ENCODE measurements at places on chromosomes 6 and 20.

- DNase-seq: no peak
Observed at GRCh38 chr20:32440758-32441078, 82.6 kb downstream of the ASXL1 start.

- no peak for DNase-seq
Observed at GRCh38 chr20:42949950-42950349, 239.8 kb downstream of the PTPRT start.

DNA sequence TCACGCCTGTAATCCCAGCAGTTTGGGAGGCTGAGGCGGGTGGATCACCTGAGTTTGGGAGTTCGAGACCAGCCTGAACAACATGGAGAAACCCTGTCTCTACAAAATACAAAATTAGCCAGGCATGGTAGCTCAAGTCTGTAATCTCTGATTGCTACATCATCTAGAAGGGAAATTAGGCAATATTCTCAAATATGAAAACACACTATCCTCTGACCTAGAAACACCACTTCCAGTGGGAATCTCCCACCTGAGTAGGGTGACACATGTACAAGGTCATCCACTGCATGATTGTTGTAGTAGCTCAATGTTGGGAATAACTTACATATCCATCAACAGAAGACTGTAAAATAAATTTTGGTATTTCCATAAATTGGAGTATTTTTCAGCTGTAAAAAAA is 19.1 kb upstream of the SIRPD start:
- DNase-seq: no peak

GRCh38 chr20:20360464-20360863 is 7.4 kb upstream of the INSM1 start:
- peak; percentile 66 for DNase-seq

- DNase-seq: peak; percentile 39
Observed at GRCh38 chr20:20609522-20609921, 102.9 kb downstream of the RALGAPA2 start.

DNA sequence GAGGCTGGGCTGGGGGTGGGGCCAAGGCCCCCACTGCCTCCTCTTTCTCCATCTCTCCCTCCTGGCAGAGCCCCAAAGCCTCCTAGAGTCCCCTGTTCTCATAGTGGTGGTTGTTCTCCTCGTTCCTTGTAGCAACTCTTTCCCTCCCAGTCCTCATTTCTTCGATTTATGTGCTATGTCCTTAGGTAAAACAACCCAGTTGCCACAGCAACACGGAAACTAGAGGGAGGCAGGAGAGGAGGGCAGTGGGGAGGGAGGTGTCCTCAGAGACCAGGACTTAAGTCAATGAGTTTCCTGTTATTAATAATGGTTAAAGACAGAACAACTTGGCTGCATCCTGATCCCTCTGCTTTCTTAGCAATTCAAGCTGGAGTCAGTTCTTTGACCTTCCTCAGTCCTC is 161.0 kb downstream of the INSM1 start:
- no peak for DNase-seq

DNA sequence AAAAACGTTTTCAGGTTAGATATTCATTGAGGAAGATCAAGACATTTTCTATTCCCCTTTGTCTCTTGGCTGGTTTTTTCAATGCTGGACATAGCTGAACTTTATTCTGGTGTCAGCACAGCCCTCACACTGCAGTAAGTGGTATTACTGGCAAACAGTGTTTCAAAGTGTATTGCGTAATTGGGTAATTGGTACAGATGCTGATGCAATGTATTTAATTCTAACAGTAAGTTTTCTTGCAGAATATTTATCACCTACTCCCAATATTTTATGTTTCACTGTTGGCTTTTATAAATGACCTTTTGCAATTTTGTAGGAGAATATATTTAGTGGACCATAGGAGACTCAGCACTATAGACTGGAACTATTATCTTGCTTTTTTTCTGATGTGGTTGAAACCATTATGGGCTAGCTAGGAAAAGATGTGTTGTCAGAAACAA is 287.6 kb upstream of the SOX4 start:
- no peak for DNase-seq

GRCh38 chr20:36862857-36863668 is 12.9 kb upstream of the TLDC2 start:
- no peak for DNase-seq

- no peak for DNase-seq
Observed at GRCh38 chr6:34679552-34680253, 16.9 kb downstream of the ILRUN start.

DNA sequence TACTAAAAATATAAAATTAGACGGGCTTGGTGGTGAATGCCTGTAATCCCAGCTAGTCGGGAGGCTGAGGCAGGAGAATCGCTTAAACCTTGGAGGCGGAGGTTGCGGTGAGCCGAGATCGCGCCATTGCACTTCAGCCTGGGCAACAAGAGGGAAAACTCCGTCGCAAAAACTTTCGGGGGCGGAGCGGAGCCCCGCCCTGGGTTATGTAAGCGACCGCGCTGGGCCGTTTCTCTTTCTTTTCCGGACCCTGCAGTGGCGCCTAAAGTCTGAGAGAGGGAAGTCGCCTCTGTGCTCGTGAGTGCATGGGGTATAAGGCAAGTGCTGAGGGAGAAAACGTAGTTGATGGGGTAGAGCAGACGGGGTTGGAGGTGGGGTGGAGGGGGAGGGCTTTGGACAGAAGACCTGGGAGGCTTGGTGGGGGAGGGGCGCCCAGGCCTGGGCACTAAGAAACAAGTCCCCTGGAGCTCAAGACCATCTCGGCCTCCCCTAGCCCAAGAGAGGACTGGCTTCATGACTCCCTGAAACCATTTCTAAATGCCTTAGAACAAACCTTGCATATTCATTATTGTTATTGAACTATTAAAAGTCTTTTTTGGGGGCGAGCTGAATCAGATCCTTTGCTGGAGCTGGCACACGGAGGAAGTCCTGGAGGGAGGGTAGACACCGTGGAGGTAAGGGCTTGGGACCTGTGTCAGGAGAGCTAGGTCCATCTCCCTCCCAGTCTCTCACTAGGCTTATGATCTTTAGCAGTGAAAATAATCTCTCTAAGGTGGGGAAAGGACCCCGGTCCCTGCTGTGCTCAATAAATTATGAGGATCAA is 2.7 kb upstream of the MICA start:
- no peak for DNase-seq

DNA sequence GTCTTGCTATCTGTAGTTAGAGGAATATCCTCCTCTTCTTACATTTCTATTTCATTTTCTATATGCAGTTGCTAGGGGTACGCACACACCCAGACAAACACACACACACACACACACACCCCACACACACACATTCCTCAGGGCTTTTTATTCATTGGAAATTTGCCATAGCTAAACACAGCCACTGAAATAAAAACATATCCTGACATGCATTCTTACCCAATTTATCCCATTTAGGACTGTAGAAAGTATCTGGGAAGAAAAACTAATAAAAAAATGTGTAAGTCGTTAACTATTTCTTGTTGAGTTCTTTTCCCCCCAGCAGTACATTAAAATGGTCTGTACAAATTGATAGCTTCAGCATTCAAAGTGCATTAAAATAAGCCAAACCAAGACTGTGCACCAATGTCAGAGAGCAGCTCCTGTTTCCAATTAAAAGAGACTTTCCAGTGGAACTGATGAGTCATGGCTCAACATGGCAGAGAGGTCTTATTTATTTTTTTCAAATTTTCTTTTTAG is 357.9 kb upstream of the AGPAT4 start:
- DNase-seq: no peak

- no peak for DNase-seq
Observed at GRCh38 chr6:42304053-42304712, 86.5 kb upstream of the MRPS10 start.

GRCh38 chr20:58268421-58268821 is 40.0 kb upstream of the ANKRD60 start:
- DNase-seq: no peak

- DNase-seq: no peak
Observed at GRCh38 chr6:16244446-16244845, 6.1 kb downstream of the GMPR start.

DNA sequence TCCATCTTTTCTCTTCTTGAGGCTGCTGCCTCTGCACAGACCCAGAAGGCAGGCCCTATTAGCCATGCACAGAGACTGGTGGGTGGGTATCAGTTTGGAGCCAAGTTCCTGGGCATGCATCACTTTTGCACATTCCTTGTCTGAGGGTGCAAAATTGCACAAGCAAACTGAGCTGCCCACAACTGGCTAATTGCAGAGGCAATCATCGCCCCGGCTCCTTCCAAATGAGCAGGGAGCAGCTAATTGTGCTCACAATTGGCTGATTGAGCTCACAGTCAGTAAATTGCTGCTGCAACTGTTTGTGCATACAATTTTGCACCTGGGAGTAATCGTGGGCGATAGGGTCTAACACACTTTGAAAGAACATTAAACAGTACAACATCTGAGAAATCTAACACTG is 511.4 kb downstream of the DHX35 start:
- DNase-seq: no peak

DNA sequence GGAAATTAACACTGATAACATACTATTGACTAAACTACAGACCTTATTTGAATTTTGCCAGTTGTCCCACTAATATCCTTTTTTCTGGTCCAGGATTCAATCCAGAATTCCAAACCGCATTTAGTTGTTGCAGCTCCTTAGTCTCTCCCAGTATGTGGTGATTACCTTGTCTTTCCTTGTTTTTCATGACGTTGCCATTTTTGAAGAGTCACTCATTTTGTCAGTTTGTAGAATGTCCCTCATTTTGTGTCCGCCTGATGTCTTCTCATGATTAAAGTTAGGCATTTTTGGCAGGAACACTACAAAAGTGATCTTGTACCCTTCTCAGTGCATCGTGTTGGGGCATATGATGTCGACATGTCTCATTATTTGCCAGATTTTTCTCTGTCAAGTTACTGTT is 33.1 kb downstream of the DTD1 start:
- no peak for DNase-seq

GRCh38 chr20:10554285-10554684 is 119.2 kb downstream of the SLX4IP start:
- no peak for DNase-seq

DNA sequence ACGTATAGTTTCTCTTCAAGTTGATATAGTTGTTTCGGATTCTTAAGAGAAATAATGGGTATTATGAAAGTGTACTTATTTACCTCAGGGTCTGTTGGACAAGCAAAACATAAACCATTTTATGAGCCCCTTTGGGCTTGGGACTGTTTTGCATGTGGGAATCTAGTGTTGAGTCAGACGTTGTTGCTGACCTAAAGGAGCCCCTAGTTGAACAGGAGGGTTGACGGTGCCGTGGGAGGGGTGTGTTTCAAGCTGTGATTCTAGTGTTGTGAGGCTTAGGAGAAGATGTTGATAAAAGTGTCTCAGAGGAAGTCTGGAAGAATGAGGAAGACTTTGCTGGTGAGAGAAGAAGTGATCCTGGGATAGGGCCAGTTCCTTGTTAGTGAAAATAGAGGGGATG is 140.0 kb downstream of the ARID1B start:
- no peak for DNase-seq

DNA sequence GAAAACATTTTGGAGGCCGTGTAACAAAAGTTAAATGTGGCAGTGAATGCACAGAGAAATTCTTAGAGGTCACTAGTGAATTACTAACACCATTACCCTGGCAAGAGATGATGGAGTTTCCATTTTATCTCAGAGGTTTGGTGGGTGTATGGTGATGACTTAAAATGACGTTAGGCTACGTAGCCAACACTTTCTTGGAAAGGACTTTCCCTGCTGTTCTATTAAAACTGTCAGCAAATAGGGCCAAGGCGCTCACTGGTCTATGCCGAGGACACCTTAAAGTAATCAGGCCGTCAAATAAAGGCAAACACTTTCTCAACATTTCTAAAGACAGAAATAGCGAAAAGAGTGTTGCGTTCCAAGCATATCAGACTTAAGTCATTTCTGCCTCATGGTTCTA is 160.8 kb downstream of the GMPR start:
- DNase-seq: no peak

Data from NCI-H446 (cell line).